Activated T-helper 1 cell treated with anti-CD3 and anti-CD28 coated beads, Interleukin-2, amount 50 U/mL, for 16 hours (primary cell): ENCODE measurements at places on chromosomes 5 and 9.

DNA sequence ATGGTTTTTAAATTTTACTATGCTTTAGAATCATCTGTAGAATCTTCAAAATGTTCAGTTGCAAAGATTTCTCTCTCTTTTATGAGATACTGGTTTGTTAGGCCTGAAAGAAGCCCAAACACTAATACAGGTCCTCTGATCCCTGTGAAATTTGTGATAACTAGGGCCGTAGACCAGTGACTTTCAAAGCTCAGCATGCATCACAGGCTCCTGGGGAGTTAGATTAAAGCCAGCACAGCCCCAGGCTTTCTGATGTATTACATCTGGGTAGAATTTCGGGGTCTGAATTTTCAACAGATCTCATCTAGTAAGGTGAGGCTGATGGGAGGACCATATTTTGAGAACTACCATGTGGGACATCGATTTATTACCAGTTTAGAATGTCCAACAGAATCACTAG, 194.1 kb upstream of the PTPRD start:
- no peak for DNase-seq

DNA sequence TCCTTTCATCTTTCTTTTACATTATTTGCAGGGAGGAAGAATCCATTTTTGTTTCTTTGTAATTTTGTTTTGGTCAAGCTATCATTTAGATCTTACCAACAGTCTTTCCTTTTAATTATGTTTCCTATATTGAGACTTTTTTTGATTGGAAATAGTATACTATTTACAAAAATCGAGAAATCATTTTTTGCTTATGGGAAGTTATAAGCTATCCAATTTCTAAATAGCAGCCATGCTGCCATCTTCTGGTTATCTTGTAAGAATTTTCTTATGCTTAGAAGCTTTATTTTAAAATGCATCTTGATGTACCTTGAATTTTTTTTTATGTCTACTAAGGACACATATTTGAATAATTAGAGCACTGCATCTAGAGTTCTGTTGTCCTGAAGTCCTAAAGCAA, 821.2 kb downstream of the PTPRD start:
- no peak for DNase-seq

GRCh38 chr5:10077791-10078545, 171.7 kb downstream of the ATPSCKMT start:
- DNase-seq = no peak

GRCh38 chr9:21817176-21817575, 14.7 kb downstream of the MTAP start:
- DNase-seq = no peak
